ENCODE measurements at places on chromosomes 3 and 15. TPM values are rescaled to one million over a fixed set of nuclear protein-coding genes. Genes with fewer than 3 reads are reported as not detected.

Gene A4GNT
- total RNA-seq: not detected

Gene LINGO1
- total RNA-seq: 3.9 TPM

Gene C2CD4A
- total RNA-seq: 5.3 TPM

- H3K27me3 ChIP-seq: no peaks in the 10 kb centered on the region
- H3K27ac ChIP-seq: peak overlapping the region; percentile 77
- peak; percentile 64 for DNase-seq
- H3K36me3 ChIP-seq: no peaks in the 10 kb centered on the region
Observed at GRCh38 chr15:58330741-58331559, 100.8 kb upstream of the LIPC start.

DNA sequence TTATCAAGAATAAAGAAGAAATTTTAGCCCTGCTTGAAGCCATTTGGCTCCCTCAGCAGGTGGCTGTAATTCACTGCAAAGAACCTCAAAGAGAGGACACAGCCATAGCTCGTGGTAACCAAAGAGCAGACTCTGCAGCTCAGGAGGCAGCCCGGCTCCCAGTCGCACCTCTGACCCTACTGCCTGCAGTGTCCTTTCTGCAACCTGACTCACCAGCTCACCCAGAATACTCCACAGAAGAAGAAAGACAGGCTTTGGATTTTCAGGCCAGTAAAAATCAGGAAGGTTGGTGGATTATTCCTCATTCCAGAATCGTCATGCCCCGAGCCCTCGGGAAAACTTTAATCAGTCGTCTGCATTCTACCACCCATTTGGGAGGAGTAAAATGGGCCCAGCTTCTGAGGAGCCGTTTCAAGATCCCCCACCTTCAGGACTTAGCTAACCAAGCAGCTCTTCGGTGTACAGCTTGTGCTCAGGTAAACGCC, 38.6 kb downstream of the ZBTB11 start:
- no peak overlapping the region for H3K27ac ChIP-seq
- no peak for DNase-seq
- no peaks in the 10 kb centered on the region for H3K4me1 ChIP-seq
- H3K36me3 ChIP-seq: no peaks in the 10 kb centered on the region
- H3K4me3 ChIP-seq: no peak overlapping the region

Measured in kidney (tissue), 22 donors.